ENCODE measurements at places on chromosomes 12 and 14. TPM values are rescaled to one million over a fixed set of nuclear protein-coding genes. Genes with fewer than 3 reads are reported as not detected.

DNA sequence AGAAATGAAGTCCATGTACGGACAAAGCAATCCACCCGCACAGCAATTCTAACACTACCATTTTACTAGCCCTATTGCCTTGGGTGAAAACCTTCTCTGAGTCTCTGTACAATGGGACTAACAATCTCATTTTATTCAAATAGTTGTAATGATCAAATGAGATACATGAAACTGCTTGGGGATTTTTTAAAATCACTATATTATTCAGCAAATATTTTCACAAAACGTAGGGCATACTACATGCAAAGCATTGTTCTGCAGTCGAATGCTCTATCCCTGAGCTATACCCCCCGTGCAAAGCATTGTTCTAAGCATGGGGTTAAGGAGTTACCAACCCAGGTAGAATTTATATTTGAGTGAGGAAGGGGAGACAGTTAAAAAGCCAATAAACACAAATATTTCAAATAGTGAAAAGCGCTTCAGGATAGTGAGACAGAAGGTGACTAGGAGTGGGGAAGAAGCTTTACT lies 554 bp upstream of the ATF7 start:
- DNase-seq, result no peak

DNA sequence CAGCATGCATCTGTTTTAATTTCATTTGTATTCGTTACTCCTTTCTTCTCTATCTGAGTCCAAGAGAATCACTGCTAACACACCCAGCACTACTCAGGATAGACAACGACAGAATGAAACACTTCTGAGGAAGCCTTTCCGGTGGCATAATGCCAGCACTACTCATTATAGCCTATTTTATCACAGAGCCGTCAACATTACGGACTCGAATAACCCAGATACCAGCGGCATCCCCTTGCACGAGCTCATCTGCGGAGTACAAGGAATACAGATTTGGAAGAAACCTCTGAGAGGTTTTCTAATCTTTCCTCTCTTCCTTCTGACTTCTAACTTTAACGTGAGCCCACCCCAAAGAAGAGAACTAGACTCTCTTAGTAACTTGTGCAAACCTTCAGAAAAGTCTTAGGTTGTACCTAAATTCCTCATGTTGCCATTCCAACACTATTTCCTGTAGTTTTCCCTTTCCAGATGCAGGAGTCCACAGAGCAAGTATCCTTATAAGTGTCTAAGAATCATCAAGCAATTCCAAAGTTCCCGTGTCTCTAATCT lies 248.1 kb downstream of the APAF1 start:
- DNase-seq, result no peak

GRCh38 chr14:95153866-95154265 lies 3.5 kb downstream of the DICER1 start:
- no peak for DNase-seq

GRCh38 chr12:25308756-25309155 lies 58.0 kb upstream of the KRAS start:
- DNase-seq, result no peak

- no peak for DNase-seq
Measured at GRCh38 chr12:51538149-51538548, 52.9 kb upstream of the SCN8A start.

The ALG10 gene
- 3.7 TPM for total RNA-seq

The COCH gene
- total RNA-seq, result 0.43 TPM

GRCh38 chr14:61215222-61216020 lies 65.7 kb downstream of the TMEM30B start:
- DNase-seq, result no peak

- no peak for DNase-seq
Measured at GRCh38 chr12:4909734-4910501, at the start of gene KCNA1. KCNA1 (plus strand) TSS chr12:4909905; CDS start chr12:4911379, 1,474 bp downstream.

The LRP1-AS gene
- total RNA-seq, result not detected
